Stimulated activated CD4-positive, alpha-beta T cell treated with anti-CD3 and anti-CD28 coated beads, Interleukin-15, amount 100 ng/mL, for 24 hours (primary cell): ENCODE measurements at places on chromosomes 1 and 21.

DNA sequence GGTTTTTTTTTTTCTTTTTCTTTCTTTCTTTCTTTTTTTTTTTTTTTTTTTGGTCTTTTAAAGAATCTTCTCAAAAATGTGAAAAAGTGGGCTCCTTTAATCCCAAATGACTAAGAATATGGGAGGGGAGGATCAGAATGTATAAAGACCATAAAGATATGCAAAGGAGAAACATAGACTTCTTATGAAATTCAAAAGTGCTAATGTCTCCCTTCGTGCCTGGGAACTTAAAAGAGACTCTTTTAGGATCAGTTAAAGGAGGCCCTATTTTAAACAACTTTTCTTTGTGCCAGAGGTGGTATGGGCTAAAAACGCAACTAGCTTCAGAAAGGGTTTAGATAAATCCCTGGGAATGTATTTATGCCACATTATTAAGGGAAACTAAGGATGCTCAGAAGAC, 54.2 kb upstream of the KAZN start:
- no peak for DNase-seq

DNA sequence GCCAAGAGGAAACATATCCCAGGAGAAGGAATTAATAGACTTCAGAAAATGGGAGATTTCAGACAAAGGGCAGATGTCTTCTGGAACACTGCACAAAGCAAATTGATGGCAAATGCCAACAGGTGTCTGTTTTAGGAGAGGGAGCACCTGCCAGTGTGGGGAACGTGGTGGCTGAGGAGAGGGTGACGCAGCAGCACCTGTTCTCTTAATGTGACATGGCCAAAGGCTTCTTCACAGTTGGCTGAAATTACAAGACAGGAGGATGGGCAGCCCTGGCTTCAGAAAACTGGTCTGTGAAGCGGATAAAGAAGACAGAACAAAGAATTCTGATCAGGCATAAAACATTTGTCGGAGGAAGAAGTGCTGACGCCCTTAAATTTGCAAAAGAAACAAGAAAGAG, 178.7 kb upstream of the RUNX1 start:
- no peak for DNase-seq

DNA sequence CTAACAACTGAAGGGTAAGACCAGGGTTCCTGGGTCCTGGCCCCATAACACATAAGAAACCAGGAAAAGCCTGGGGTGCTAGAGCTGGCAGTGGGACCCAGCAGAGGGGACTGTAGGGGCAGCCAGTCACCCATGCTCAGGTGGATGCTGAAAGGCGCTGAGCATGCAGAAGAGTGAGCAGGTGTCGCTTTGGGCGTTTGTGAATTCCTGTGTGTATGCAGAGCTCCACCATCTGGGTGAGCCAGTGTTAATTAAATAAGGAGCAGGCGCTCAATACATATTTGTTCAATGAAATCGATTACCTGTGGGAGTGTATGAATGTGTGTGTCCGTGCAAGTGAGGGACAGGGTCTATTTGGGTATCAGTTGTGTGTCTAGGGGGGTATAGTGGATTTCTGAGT, 499 bp downstream of the C1QA start:
- no peak for DNase-seq

GRCh38 chr1:99579691-99580172, 66.2 kb upstream of the PALMD start:
- DNase-seq: no peak

- peak; percentile 84 for DNase-seq
These were observed at the start of the genes AMPD2 and GNAT2 for GRCh38 chr1:109619576-109620400. AMPD2 (plus strand) TSS chr1:109619837; CDS start chr1:109621176, 1,339 bp downstream. GNAT2 (minus strand) TSS chr1:109619616; CDS start chr1:109612870, 6,746 bp downstream.

- DNase-seq: no peak
These were observed 177.0 kb upstream of the TNR start for GRCh38 chr1:175920381-175920780.

- DNase-seq: peak; percentile 62
These were observed 758 bp downstream of the PTBP2 start for GRCh38 chr1:96722161-96722922.

GRCh38 chr1:27687906-27688305, 15.9 kb upstream of the IFI6 start:
- no peak for DNase-seq

- peak; percentile 49 for DNase-seq
These were observed 30.3 kb downstream of the MAP3K21 start for GRCh38 chr1:233357595-233358397.

GRCh38 chr1:189659731-189660130, 817.9 kb downstream of the BRINP3 start:
- DNase-seq: no peak

GRCh38 chr1:226717256-226717909, 21.7 kb downstream of the ITPKB start:
- DNase-seq: no peak

GRCh38 chr1:46171351-46171750, 3.5 kb upstream of the TSPAN1 start:
- no peak for DNase-seq

DNA sequence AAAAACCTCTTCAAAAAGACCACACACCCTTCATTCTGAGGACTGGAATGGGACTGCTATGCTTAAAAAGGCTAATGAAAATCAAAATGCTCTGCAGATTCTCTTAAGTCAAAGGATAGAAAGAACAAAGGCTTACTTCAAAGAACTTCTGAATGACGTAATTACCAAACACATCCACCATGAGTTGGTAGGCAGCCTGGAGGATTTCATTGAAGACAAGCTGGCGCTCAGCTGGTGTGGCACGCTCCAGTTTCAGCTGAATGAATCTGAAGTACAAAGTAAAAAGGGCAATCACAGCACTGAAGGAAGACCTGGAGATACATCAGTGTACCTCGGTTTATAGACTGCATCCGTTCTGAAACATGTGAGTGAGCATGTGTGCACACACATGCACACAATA, 43.5 kb upstream of the SDC3 start:
- no peak for DNase-seq

- DNase-seq: no peak
These were observed 137.4 kb downstream of the SYT2 start for GRCh38 chr1:202572867-202573266.

GRCh38 chr1:198641501-198641900, 2.7 kb downstream of the PTPRC start:
- DNase-seq: peak; percentile 46

- no peak for DNase-seq
These were observed 91.7 kb upstream of the IVNS1ABP start for GRCh38 chr1:185408700-185409270.

- DNase-seq: no peak
These were observed 48.0 kb downstream of the ABCA4 start for GRCh38 chr1:94072840-94073522.

GRCh38 chr1:28506907-28507246, 1.0 kb downstream of the RCC1 start:
- DNase-seq: peak; percentile 48

- DNase-seq: no peak
These were observed 281.4 kb downstream of the HHIPL2 start for GRCh38 chr1:222266223-222267196.

DNA sequence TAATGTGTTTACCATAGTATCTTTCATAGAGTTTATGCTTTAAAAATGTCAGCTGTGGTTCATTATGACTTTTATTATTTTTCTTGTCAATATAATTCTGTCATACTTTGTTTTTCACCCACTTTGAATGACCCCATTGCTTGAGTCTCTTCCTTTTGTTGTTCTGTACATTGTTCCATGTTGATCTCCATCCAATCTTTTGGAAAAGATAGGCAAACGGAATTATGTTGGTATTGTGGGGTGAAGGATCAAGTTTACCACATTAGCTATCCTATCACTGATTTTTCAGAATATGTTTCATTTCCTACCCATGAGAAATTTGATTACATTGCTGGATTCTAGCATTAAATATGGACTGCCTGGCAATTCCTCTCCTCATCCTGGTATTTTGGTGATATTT, 196.6 kb downstream of the NFIA start:
- no peak for DNase-seq

GRCh38 chr21:22200378-22201092, 1202.3 kb downstream of the NCAM2 start:
- no peak for DNase-seq

DNA sequence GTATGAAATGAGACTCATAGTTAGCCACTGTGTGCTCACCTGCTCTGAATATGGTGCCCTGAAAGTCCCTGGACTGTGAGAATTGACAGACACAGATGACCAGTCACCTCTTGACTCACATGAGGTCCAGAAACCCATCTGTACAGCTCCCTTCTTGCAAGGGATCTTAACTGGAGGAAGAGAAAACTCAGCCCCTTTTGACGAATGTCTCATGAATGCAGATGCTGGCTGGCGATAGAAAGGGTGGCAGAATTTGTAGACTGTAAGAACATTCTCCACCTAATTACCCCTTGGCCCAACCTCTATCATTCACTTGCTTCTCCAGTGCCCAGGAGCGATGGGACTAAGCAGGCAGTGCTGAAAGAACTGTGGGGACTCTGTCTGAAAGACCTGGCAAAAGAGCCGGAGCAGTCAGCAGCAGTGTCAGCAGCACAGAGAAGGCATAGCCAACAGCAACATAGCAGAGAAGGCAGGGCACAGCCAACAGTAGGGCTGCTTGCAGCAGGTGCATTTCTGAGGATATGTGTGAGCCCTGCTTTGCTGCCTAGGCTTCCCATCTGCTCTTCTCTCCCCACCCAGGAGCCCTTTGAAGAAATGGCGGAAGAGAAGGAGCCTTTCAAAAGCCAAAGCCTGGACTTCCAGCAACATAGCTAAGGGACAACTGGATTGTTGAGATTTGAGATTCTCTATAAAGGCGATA, 25.8 kb upstream of the IFNGR2 start:
- no peak for DNase-seq

- DNase-seq: no peak
These were observed 21.4 kb downstream of the PEA15 start for GRCh38 chr1:160226623-160227022.

DNA sequence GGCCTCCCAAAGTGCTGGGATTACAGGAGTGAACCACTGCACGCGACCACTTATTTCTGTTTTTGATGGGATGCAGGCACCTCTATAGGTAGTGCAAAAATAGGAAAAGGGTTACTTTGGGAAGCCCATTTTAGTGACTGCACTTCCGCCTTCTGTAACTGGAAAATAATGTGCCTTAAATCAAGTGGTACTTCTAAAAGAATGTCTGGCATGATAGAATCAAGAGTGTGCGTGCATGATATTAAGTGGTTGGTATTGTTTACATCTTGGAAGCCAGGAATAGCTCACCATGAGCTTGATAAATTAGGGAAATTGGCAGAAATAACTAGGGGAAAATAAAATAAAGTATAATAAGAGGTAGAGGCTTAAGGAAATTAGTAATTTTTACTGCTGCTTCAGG, 1067.0 kb downstream of the ADGRL2 start:
- no peak for DNase-seq

DNA sequence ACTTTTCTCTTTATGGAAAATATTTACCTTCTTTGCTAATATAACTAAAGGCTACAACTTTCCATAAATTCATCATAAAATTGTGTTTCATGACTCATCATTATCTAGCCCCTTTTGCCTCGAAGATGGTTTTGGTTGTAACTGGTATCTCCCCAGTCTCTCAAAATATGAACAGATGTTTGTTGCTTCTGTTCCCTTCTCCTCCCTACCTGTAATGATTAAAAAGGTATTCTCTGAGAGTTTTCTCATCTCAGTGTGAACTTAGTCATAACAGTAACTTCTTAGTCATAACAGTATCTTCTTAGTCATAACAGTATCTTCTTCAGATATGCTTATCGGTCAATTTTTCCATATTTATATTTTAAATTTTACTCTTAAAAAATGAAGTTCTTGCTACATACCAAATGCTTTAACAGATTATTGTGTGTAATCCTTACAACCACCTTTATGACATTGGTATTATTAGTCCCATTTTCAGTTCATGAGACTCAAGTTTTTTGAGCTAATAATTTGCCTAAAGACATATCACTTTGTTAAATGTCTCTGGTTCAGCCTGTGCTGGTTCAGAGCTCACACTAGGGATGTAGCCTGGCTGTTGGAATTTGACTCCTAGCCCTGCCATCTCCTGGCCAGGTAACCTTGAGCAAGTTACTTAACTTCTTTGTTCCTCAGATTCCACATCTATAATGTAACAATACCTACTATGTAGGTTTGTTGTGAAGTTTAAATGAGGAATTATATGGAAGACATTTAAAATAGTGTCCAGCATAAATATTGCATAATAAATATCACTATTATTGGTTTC, 32.6 kb downstream of the ATP1B1 start:
- no peak for DNase-seq

GRCh38 chr1:38881487-38881886, at the start of gene GJA9:
GJA9 (minus strand) TSS chr1:38881587; CDS start chr1:38876098, 5,489 bp downstream.
- DNase-seq: no peak

GRCh38 chr1:63663873-63664272, 70.7 kb downstream of the PGM1 start:
- DNase-seq: no peak

GRCh38 chr21:25385911-25386474, 221.3 kb downstream of the MRPL39 start:
- no peak for DNase-seq

DNA sequence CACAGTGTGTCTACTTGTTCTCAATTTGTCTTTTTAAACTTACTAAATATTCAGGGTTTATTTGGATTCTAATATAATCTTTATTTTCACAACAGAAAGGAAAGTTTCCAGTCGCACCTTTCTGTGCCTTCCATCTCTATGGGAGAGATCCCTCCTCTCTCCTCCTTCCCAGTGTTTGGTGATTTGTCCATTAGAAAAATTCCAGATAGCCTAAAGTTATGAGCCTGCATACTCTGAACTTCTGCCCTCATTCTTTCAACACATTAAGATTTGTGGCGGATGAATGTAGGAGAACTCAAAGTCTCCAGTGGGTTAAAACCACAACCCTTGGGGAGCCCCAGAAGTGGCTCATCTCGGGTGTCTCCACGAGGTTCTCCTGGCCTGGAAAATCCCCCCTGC, 3.6 kb downstream of the NHLH2 start:
- DNase-seq: no peak

GRCh38 chr21:25881524-25882376, 147.0 kb downstream of the GABPA start:
- peak; percentile 70 for DNase-seq

- no peak for DNase-seq
These were observed 8.4 kb upstream of the NPHP4 start for GRCh38 chr1:6000444-6001288.

DNA sequence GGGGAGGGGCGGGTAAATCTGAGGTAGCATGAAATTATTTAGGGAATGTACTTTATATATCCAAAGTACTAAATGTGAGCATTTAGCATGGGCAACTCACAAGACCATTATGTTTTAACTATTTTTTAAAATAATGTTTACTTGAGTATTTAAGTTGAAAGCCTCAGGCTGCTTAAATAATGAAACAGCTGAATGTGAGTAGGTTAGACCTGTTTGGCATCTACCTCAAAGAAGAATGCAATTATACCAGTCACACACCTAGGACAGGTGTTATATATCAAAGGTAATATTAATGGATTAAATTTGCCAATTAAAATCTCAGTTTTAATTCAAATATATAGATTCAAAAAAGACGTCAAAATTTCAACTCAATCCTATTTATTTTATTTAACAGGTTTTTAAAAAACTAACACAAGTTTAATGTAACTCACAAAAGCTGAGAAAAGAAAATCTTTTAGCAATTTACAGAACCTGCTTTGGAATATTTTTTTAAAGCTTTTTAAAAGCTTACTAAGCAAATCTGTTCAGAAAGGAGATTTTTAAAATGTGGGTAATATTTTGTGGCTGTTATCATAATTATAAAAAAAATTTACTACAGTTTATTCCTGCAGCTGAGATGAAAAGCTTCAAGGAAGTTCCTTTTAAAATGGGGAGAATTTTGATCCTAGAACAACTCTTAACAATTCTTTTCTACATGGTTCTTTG, 104.6 kb upstream of the LBR start:
- DNase-seq: no peak
